ENCODE measurements at places on chromosomes 1 and 21. TPM values are rescaled to one million over a fixed set of nuclear protein-coding genes. Genes with fewer than 3 reads are reported as not detected.

Gene OR2G6
- total RNA-seq: not detected

Gene ESPN
- 11.1 TPM for total RNA-seq

Gene CYP4B1
- not detected for total RNA-seq

Gene GPR25
- total RNA-seq: not detected

Gene SYNC
- 10.0 TPM for total RNA-seq

Gene NGF
- total RNA-seq: 0.86 TPM

Gene ECM1
- 3.7 TPM for total RNA-seq

Gene EFNA3
- 23.5 TPM for total RNA-seq

Gene SPRR2A
- not detected for total RNA-seq

Gene CBR1
- 297 TPM for total RNA-seq

Gene FMO4
- total RNA-seq: 0.98 TPM

Gene OR2L2
- not detected for total RNA-seq

Gene S100A12
- total RNA-seq: not detected

Gene URB2
- 24.0 TPM for total RNA-seq

Measured in PC-3 (cell line).